Right atrium auricular region (tissue), 2 donors: ENCODE measurements at places on chromosomes 5 and 9.
A peak's percentile ranks its signal among the peaks of the same experiment; 100 is the strongest.

DNA sequence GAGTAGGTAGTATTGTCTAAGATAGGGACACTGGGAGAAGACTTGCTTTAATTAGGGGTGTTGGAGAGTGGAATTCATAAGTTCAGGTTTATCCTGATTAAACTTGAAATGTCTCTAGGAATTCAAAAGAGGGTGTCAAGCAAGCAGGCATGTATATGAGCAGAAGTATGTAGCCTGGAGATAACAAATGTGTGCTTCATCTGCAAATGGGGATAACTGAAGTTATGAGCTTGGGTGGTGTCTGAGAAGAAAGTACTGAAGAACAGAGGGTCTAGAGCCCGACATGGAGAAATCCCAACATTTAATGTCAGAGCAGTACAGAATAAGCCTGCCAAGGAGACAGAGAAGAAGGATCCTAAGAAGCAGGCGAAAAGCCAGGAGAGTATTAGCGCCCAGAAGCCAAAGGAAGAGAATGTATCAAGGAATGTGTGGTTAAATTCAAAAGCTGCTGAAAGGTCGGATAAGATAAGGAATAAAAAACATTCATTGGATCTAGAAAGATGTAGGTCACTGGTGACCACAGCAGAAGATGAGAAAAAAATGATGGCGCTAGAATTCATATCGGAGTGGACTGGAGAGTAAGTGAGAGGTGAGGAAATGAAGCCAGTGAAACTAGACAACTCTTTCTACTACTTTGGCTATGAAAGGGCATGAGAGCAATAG lies 401.5 kb upstream of the PIK3R1 start:
- H3K4me3 ChIP-seq = no peak overlapping the region
- no peaks in the 10 kb centered on the region for H3K4me1 ChIP-seq
- no peak for DNase-seq
- no peaks in the 10 kb centered on the region for H3K36me3 ChIP-seq
- H3K27ac ChIP-seq = peak overlapping the region; percentile 75
- H3K27me3 ChIP-seq = no peaks in the 10 kb centered on the region

GRCh38 chr5:10701567-10702039 lies 59.4 kb downstream of the DAP start:
- no peaks in the 10 kb centered on the region for H3K36me3 ChIP-seq
- no peak for DNase-seq
- no peak overlapping the region for H3K4me3 ChIP-seq
- H3K4me1 ChIP-seq = no peaks in the 10 kb centered on the region
- peak overlapping the region; percentile 68 for H3K27ac ChIP-seq
- no peaks in the 10 kb centered on the region for H3K27me3 ChIP-seq

GRCh38 chr9:81595887-81596543 lies 93.3 kb downstream of the TLE1 start:
- H3K4me1 ChIP-seq = peaks cover 31% of the 10 kb centered on the region
- peak overlapping the region; percentile 4 for H3K27ac ChIP-seq
- peaks cover 6% of the 10 kb centered on the region for H3K36me3 ChIP-seq
- no peak for DNase-seq
- H3K4me3 ChIP-seq = no peak overlapping the region

- H3K4me1 ChIP-seq = no peaks in the 10 kb centered on the region
- no peak overlapping the region for H3K4me3 ChIP-seq
- H3K27ac ChIP-seq = no peak overlapping the region
- peaks cover 8% of the 10 kb centered on the region for H3K36me3 ChIP-seq
- no peak for DNase-seq
- no peaks in the 10 kb centered on the region for H3K27me3 ChIP-seq
These were observed 48.7 kb upstream of the C5orf47 start for GRCh38 chr5:173940269-173940668.

DNA sequence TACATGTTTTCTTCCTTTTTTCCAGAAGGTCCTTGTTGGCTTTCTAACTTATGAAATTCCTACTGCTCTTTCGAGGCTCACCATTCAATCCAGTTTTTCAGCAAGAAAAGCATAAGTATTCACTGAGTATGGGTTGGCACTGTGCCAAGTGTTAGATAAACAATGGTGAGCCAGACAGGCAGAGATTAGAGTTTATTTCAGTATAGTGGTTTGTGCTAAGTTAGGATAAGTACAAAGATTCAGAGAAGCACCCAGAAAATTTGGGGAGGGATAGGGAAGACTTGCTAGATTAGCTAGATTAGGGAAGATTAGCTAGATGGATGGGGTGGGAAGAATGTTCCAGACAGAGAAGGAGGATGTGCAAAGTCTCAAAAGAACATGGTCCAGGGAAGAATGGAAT lies 122.9 kb downstream of the OXCT1 start:
- H3K27me3 ChIP-seq = no peaks in the 10 kb centered on the region
- no peak overlapping the region for H3K4me3 ChIP-seq
- H3K27ac ChIP-seq = no peak overlapping the region
- H3K4me1 ChIP-seq = peaks cover 10% of the 10 kb centered on the region
- H3K36me3 ChIP-seq = peaks cover 15% of the 10 kb centered on the region
- no peak for DNase-seq
